ENCODE measurements at places on chromosomes 16 and 17.

DNA sequence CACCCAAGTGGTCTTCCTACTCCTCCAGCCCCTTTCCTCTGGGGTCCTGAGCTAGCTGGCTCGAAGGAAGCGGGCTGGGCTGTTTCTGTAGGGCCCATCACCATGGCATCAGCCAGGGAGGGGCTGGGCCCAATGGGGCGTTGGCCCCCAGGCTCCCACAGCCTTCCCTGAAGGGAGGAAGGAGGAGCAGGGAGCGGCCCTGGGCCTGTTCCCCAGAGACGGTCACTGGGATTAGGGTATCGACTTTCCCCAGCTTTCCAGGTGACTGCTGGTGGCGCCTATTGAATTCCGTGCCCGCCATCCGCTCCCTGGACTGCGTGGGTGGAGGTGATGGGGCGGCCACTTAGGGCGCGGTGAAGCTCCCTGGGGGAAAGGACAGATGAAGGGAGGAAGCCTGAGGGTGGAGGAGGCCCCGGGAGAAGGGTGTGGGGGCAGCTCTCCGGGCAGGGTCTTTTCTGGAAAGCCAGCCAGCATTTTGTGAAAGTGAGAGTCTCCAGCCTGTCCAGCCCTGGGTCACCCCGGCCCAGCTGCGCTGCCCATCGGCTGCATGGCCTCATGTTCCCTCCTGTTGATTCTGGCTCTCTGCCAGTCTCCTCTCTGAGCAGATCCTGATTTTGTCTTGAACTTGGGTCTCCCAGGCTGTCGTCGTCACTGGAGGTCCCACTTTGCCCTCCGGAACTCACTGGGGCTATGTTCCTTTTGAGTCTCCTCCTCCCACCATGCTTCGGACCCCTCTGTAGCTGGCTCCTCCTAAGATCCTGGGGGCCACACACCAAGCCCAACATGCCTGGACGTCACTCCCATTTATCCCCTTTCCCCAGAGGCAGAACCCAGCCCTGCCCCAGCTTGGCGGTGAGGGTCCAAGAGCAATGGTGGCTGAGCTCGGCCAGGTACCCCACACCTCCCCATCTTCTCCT lies 9.8 kb downstream of the NHERF1 start:
- no peak for DNase-seq

GRCh38 chr17:47225436-47225858 lies 16.3 kb downstream of the MYL4 start:
- no peak for DNase-seq

DNA sequence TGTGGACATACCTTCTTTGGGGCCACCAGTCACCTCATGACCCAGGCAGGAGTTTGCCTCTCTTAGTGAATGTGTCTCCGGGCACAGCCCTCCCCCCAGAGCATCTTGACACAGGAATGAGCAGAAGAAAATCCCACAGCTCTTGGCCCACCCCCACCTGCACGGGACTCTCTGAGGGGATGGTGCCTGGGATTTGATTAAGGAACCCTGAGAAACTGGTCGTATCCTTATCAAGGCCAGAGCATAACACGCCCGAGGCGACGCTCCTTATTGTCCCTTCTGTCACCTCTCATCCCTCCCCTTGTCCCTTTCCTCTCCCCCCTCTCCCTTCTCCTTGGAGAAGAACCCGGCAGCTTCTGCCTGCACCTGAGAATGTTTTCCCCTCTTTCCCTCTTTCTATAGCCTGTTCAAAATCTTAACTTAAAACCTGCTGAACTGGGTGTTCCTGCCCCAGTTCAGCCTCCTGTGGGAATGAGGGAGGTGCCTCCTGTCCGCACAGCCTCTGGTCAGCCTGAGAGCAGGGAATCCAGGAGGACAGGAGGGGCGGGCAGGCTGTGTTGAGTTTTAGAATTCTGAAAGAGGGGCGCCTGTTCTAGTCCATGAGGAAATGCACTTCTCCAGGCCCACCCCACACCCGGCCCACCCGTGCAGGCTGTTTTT lies 140.7 kb upstream of the PLCG2 start:
- no peak for DNase-seq

GRCh38 chr17:41913798-41914197 lies 5.0 kb downstream of the ACLY start:
- DNase-seq = no peak

DNA sequence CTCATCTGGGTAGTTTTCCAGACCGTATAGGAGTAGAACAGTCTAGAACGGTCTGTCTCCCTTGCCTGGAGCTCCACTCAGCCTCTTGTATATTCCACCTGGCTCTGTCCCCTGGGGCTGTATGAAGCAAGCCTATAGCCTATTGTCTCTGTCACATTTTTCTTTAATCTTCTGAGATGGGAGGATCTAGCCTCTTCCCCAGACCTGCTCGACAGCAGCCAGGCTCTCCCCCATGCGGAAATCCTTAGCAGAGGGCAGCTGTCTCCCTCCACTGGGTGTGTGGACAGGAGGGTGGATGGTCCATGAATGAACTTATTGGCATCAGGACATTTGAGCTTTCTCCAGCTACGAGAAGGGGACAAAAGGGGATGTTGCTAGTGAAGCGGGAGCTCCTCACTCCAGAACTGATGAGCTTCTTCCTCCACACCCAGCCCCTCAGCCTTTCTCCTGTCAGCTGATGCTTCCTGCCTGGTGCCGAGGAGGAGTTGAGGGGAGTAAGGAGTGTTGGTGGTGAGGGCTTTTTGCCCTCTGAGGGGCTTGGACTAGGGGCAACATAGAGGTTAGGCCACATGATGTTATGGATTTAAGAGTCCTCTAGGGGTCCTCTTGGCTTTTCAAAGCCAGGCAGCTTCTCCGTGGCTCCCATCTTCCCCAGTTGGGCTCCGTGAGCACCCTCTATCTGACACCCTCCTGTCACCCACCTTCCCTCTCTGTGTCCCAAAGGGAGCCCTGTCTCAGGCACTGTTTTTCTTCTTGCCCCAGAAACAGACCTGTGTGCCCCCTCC lies 28.0 kb downstream of the ARHGAP23 start:
- no peak for DNase-seq

DNA sequence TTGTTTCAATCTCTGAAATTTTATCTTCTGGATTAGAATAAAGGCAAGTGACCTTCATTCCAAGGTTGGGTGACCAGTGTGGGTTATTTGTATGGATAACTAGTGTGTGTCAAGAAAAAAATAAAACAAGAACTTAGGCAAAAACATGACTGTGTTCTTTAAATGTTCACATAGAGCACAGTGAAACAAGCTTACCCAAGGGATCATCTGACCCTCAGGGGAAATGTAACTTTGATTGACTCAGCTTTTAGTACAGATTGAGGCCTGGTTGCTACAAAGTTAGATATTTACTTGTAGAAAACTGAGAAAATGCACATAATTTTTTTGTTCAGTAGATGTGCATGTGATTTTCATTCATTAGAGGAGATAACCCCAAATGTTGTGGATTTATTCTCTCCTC lies 6.7 kb downstream of the CACNG3 start:
- DNase-seq = no peak

GRCh38 chr17:59026176-59026939 lies 80.3 kb downstream of the TRIM37 start:
- DNase-seq = no peak

DNA sequence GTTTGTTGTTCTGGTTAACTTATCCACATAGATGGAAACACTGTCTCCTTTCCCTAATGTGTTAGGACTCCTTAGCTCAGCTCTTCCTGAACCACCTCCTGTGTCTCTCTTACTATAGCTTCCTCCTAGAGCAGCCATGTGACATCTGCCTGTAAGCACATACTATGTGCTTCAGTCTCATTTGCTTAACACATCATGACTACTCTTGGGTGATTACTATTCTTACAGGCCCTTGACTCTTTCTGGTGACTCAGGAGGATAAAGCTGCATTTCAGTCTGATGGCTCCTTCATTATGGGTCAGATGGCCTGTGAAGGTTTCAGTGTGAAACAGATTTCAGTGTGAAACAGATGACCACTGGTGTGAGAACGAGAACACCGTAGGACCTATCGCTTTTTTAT lies 320 bp upstream of the KRTAP4-2 start:
- DNase-seq = no peak

- no peak for DNase-seq
These were observed 14.1 kb downstream of the STH start for GRCh38 chr17:46013127-46013501.

- DNase-seq = no peak
These were observed 266.7 kb downstream of the SOX9 start for GRCh38 chr17:72387487-72387886.

GRCh38 chr16:16915771-16916170 lies 536.8 kb downstream of the NPIPA7 start:
- DNase-seq = no peak

- no peak for DNase-seq
These were observed 262.4 kb downstream of the CNTNAP4 start for GRCh38 chr16:76539609-76540008.

DNA sequence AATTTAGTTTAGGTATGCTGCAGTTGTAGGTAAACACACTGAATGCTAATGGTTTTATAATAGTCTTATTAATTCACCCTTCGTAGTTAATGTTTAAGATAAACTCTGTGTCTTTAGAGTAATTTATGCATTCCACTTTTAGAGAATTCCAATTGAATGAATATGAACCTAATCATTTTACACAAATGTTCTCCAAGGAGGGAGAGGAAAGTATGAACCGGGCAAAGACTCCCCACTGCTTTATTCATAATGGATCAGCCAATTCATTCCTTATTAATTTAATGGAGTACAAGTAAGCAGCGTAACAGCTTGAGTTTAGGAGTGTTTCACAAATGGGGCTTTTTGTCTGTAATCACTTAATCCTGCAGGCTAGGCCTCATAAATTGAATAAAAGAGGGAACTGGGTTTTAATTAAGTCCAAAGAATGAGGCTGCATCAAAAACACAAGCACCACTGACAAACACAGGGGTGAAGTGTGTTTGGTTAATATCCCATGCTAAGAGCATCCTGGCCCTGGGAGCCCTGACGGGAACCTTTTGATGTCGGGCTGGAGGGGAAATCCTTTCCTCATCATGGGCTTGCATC lies 375.7 kb upstream of the DYNLRB2 start:
- DNase-seq = no peak

GRCh38 chr17:1648963-1649843 lies 463 bp downstream of the RILP start:
- peak; percentile 95 for DNase-seq

DNA sequence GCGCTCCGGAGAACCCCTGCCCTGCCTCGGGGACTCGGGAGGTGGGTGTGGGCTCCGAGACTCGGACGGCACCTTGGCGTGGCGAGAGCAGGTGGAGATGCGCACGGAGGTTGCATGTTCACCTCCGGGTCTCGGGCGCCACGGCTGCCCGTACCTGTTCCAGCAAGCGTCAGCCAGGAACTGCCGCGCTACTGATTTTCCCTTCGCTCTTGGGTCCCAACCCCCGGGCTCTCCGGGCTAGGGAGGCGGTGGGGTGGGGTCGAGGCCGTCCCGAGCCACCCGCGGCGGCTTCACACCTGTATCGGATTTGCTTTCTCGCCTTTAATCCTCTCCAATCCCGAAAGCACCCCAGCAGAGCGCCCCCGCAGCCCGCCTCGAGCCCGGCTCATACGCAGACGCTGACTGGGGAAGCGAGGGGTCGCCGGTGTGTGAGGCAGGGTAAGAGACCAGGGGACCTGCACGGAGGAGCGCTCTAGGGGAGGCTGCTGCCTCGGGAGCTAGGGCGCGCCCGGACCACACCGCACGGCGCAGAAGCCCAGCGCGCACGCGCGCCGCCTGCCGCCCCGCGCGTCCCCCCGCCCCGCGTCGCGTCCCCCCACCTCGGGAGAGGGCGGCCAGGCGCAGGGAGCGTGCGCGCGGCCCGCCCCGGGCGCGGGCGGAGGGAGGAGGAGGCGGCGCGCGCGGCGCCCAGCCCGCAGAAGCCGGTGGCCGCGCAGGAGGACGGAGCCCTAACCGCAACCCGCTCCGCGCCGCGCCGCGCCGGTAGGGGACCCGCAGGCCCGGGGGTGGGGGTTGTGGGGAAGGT lies at the start of gene DUSP14:
Gene DUSP14 (plus strand): TSS at position 695 of the 805 bp plus-strand sequence. CDS start 22,382 bp downstream, outside the sequence.
- DNase-seq = peak; percentile 85

DNA sequence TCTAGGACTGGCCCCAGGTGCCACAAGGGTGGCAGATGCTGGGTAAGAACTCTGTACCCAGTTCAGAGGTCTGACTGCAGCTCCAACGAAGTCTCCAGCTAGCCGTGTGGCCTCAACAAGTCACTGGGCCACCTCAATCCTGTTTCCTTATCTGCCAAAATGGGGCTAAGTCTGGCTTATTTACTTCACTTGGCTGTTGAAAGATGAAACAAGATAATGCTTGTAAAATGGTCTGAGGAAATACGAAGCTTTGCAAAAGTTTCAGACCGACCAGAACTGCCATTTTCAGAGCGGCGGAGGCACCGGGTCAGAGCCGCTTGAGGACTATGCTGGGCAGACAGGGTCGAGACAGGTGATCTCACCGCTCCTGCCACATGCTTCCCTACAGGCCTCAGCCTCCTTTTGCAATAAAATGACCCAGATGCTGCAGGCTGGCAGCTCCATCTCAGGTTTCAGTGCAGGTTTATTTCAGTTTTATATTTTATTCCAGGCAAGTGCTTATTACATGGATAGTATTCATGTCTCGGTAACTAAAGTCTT lies 17.2 kb downstream of the MNT start:
- DNase-seq = peak; percentile 31

Data from hematopoietic multipotent progenitor cell treated with erythropoietin and hydrocortisone succinate and interleukin-3 and kit ligand, for 6 days (in vitro differentiated cells).